Fibroblast of gingiva (primary cell): ENCODE measurements at places on chromosomes 12 and 14.

DNA sequence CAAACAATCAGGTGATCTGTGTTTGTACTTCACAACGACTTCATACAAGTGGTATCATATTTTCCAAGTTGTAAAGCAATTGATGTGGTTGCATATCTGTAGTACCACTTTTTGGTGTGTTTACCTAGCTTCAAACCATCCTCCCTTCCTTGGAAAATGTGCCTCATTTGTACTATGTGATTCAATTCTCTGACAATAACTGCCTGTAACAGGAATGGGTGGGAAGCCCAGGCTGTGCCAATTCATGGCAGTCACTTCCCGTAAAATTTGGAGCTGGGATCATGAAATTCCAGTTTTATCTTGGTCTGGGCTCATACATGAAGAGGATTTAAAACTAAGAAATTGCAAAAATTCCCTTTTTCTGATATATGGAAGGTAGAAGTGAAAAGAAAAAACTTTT is 250.1 kb downstream of the DIO2 start:
- no peak for DNase-seq

DNA sequence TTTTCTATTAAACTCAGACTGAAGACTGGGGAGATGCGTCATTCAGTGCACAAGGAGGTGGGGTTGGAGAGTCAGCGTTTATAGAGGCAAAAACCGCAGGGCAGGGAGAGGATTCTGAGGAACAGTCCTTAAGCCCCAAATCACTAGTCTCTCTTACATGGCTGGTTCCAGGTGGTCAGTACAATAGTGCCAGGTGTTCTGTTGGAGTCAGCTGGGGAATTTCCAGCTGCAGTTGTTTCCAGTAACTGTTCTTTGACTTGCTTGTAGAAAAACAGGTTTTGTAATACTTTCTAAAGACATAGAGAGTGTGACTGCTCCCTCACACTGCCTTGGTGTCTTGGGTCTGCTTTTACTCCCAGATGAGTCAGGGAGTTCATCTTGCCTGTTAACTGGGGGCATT is 192.2 kb downstream of the TMTC3 start:
- peak; percentile 66 for DNase-seq

DNA sequence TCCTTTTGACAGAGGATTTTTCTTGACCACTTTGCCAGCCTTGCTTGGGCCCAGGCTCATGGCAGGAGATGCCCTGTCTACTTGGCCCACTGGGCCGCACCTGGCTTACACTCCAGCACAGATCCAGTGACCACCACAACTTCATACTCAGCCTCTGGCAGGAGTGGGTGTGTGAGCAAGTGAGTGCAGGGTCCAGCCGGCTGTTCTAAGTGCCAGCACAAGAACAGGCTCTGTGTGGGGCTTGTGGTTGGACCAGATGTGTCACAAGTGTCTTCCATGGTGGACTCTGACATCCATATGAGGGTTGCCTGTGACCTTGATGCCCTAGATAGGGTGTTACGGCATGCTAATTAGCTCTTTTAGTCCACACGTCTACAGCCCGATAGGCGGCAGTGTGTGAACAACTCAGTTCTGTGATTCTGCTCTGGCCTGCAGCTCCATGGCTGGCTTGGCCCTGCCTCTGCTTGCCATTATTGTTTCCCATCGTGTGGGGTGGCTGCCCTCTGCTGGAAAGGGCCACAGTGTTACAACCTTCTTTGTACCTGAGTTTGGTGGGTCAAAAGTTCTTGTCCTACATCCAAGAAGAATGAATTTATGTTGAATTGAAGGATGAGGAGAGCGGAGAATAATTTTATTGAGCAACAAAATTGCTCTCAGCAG is 1089.1 kb downstream of the SLC6A15 start:
- peak; percentile 22 for DNase-seq

GRCh38 chr12:51190820-51191219 is 17.9 kb upstream of the TFCP2 start:
- DNase-seq, result peak; percentile 39

DNA sequence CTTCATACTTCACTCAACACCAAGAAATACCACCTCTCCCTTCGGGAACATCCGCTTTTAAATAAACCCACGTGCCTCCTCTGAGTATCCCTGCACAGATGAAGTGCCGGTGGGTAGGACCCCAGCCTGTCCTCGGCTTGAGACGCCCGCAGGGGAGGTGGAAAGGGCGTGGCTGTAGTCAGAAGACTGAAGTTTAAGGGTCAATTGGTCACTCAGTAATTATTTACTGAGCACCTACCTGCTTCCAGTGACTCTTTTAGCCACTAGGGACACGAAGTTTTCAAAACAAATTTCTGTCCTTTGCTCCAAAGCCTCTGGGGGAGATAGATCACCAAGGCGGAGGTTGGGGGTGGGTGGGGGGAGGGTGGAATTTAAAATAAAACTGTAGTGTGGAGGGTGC is 309.4 kb downstream of the VRK1 start:
- no peak for DNase-seq

DNA sequence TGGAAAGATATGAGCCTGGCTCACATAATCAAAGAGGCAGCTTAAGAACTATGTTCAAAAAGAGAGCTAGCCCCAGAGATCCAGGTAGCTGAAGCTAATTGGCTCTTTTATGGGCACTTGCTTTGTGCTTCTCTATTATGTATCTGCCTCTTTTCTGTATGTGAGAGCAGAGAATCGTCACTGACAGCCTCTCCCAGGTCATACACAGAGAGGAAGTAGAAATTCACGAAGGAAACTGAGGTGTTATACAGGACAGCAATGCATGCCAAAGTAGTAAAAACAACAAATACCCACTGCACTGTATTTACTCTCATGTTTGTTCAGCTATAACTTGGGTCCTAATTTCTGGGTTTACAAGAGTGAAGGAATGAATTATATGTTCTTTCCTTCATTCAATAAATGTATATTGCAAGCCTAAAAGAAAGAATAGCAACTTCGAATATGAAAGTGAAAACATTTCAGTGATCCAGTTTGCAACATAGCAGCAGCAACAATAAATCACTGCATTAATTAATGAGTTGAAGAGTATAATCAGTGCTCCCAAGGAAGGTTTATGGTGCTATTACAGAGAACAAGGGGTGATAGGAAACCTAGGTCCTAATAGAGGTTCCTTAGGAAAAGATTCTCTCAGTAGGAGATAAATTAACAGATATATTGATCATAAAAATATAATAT is 47.1 kb upstream of the ATXN7L3B start:
- no peak for DNase-seq

DNA sequence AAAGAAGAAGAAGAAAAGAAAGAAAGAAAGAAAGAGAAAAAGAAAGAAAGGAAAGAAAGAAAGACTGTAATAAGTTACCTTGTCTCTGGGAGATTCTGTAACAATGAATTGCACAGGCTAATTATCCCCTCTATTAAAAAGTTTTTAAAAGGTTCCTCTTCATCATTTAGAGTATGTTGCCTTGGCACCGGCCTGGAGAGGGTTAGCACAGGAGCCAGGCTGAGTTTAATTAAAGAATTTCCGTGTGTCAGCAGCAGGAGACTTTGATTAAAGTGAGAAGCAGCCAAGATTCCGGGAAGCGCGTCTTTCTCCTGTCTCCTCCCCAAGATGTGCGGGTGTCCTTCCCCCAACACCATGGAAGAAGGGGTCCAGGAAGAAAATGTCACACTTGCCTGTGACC is 92.8 kb upstream of the ETV6 start:
- DNase-seq, result no peak

- DNase-seq, result peak; percentile 44
These were observed 13.1 kb downstream of the KRT5 start for GRCh38 chr12:52506858-52507715.

- DNase-seq, result peak; percentile 66
These were observed 34.8 kb upstream of the CLEC14A start for GRCh38 chr14:38290601-38291188.

DNA sequence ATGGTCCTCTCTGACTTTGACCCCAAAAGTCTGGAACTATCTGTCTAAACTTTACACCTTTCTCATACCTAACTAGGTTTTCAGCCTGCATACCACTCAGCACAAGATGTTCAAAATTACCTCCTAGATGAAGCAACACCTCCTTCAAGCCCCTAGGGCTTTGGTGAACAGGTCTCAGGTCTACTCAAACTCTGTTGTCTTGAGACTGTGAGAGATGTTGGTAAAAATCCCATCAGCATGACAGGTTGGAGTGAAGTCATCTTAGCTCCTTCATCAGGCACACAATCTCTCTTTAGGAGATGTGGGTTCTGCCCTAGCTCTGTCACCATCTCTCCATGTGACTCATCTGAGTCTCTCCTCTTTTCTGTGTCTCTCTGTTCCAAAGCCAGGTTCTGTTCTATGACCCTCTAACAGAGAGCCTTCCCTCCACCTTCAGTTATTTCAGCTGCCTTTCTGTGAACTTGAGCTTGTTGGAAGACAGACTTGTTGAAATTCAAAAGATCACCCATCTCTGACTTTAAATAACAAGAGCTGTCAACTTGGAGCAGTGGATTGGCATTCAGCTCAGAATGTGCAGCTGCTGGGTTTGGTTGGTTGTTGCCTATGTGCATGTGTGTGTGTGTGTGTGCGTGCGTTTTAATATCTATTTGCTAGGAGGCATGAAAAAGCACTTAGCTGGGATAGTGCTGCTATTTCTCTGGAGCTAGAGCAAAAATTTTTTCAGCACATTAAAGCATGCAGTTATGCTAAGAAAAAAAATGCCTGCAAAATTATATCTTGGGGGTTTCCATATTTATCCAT is 130.7 kb downstream of the CRACR2A start:
- no peak for DNase-seq

- DNase-seq, result peak; percentile 47
These were observed 42.6 kb upstream of the LRTM2 start for GRCh38 chr12:1777798-1778197.

- no peak for DNase-seq
These were observed 3.4 kb upstream of the FRMD6 start for GRCh38 chr14:51648296-51648695.

GRCh38 chr14:64762044-64763034 is 58.1 kb downstream of the PLEKHG3 start:
- peak; percentile 31 for DNase-seq

DNA sequence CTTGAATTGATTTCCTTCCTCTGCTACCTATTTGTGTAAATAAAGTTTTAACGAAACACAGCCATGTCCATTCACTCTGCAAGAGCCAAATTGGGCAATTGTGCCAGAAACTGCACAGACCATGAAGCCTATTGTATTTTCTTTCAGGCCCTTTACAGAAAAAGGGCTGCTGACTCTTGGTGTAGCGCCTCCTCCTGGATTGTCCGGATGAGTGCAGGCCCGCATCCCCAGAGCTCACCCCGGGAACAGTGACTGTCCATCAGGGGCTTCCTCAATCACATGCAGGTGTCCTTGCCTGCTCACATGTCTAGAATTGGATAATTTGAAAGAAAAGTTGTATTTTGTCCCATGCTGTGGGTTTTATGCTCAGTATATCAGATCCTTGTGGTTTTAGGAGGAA is 1282.2 kb downstream of the AACS start:
- DNase-seq, result no peak
